ENCODE measurements at places on chromosomes 4 and X. TPM values are rescaled to one million over a fixed set of nuclear protein-coding genes. Genes with fewer than 3 reads are reported as not detected.

SYP gene
- polyA plus RNA-seq: 61.4 TPM

GRCh38 chr4:151568966-151569365, 160.0 kb downstream of the FHIP1A start:
- DNase-seq: no peak

DNA sequence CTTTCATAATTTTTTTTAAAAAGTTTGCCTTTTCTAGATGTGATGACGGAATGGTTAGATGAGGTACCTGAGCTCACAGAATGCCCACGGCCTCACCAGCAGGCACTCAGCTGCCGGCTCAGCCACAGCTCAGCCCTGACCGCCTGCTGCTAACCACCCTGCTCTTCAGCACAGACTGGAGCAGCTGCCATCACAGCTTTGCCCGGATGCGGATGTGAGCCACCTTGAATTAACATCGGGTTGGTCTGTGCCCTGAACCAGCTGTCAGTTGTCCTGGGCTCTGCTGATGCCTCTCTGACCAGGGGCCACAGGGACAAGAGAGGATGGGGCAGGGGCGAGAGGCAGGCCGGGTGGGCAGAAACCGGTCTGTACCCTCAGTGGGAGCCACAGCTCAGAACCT, 93.3 kb downstream of the HMX1 start:
- DNase-seq: no peak

DNA sequence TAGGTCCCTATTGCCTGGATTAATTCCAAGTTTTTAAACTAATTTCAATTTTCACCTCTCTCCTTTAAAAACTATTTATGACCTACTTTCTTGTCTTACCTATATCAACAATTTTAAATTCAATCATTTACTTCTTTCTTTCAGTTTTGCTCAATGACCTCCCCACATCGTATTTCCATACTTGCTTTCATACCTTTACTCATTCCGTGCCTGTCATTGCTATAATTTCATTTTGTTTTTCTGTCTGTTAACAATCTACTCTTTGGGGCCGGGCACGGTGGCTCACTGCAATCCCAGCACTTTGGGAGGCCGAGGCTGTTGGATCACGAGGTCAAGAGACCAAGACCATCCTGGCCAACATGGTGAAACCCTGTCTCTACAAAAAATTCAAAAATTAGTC, 781.1 kb downstream of the FSTL5 start:
- no peak for DNase-seq

DNA sequence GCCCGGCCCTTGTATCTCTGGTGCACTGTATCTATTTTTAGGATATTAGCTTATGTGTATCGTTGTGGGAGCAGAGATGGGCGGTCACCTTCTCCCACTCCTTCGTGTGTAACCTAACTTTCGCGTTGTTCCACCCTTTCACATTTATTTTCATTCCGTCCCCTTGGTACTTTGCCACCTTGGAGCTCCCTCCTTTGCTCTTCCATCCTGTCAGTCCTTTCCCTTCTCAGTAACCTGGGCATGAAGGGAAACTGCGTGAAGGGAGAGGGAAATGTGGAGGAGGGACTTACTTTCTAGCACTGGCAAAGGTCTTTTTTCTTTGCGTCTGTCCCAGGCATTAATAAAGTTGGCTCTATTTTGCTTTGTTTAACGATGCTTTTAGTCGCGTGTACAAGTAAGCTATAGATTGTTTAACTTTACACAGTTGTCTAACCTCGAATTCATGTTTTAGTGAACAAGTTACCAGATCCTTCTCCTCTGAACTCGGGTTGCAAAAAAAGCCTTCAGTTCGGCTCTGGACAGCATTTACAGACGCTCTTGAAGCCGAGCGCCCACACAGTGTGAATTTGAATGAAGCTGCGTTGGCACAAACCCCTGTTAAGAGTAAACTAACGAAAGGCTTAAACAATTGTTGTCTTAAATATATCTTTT, 3.9 kb downstream of the PCDH10 start:
- DNase-seq: peak; percentile 42

Data from adrenal gland (tissue), 19 donors.